ENCODE measurements at places on chromosomes 13 and 19.

DNA sequence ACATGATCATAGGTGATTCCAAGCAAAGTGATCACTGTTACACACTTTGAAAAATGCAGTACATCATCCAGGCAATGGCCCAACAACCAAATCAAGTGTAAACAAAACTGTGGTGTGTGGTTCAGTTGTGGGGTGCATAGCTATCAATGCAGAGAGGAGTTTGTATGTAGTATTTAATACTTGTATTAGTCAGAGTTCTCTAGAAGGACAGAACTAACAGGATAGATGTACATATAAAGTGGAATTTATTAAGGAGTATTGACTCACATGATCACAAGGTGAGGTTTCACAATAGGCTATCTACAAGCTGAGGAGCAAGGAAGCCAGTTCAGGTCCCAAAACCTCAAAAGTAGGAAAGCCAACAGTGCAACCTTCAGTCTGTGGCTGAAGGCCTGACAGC lies 249.3 kb upstream of the HTR2A start:
- DNase-seq, result no peak

GRCh38 chr13:98743377-98743776 lies 9.1 kb downstream of the SLC15A1 start:
- no peak for DNase-seq

DNA sequence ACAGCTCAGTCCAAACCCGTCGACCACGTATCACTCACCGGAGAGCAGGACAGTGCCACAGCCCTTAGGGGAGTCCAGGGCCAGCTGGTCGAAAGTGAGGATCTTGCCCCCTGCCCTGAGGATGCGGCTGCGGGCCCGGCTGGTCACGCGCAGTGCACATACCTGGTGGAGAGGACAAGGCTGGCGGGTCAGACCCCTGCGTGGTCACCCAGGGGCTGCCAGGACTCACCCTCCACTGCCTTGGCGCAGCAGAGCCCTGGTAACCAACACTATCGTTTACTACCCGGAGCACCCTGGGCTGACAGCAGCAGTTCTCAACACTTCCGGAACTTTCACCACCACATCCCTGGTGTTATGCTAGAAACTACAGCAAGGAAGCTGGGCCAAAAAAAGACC lies 1.2 kb upstream of the FAM83E start:
- DNase-seq, result no peak

DNA sequence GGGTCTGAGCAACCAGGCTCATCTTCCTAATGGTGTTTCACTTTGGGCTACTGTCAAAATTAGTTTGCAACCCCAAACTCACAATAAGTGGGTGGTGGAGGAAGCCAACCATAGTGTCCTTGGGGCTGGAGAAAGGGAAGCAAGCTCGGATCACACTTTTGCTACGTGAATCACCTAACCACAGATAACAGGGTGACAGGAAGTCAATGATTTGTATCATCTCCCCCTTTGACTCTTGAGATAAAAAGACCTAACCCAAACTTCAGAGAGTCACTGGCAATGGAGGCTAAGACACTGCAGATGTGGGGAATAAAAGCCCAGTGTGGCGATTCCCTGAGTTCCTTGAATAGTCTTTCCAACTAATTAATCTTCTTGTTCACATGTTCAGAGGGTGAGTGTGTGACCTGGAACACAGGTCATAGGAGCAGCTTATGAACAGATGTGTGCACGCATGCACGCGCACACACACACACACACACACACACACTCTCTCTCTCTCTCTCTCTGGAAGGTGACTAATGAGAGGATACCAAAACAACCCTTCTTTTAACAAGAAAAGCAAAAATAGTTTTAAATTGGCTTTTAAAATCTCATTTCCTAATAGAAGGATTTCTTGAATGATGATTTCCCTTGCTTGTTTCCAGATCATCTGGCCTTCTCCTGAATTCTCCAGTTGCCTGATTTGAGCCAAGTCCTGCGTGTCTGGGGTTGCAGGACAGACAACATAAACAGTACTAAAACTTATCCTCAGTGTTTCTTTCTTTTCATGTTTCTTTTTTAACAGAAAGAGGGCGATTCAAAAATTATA lies 21.2 kb upstream of the DOCK9 start:
- DNase-seq, result peak; percentile 18

DNA sequence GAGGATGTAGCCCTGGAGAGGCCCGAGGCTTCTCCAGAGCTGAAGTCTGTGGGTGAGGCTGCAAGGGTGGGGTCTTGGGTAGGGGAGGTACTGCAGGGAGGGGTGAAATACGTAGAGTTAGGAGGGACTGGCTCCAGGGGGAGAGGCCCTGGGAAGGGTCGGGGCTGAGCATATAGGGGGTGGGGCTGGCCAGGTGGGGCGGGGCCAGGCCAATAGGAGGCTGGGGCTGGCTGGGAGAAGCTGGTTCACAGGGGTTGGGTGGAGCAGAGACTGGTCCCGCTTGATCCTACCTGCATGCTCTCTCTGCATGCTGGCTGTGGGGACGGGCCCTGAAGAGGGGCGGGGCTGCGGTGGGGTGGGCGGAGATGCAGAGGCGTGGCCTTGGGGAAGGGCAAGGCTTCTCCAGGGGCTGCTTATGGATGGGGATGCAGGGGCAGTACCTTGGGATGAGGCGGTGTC lies 51.9 kb downstream of the CELF5 start:
- peak; percentile 63 for DNase-seq
